ENCODE measurements at places on chromosomes 4 and X.
A peak's percentile ranks its signal among the peaks of the same experiment; 100 is the strongest.

- H3K4me1 ChIP-seq: no peaks in the 10 kb centered on the region
- H3K4me3 ChIP-seq: no peak overlapping the region
- H3K36me3 ChIP-seq: no peaks in the 10 kb centered on the region
- no peaks in the 10 kb centered on the region for H3K27me3 ChIP-seq
Observed at GRCh38 chrX:14616301-14616700, 87.0 kb downstream of the GLRA2 start.

GRCh38 chr4:152369902-152370295, 166.0 kb downstream of the FBXW7 start:
- H3K27ac ChIP-seq: no peak overlapping the region
- DNase-seq: no peak
- H3K4me3 ChIP-seq: no peak overlapping the region

GRCh38 chr4:165293061-165293460, 34.4 kb upstream of the MSMO1 start:
- H3K27me3 ChIP-seq: no peaks in the 10 kb centered on the region
- H3K27ac ChIP-seq: no peak overlapping the region

GRCh38 chrX:134444681-134445080, 15.3 kb upstream of the HPRT1 start:
- H3K27me3 ChIP-seq: no peaks in the 10 kb centered on the region
- no peak for DNase-seq
- H3K36me3 ChIP-seq: no peaks in the 10 kb centered on the region
- no peaks in the 10 kb centered on the region for H3K4me1 ChIP-seq

DNA sequence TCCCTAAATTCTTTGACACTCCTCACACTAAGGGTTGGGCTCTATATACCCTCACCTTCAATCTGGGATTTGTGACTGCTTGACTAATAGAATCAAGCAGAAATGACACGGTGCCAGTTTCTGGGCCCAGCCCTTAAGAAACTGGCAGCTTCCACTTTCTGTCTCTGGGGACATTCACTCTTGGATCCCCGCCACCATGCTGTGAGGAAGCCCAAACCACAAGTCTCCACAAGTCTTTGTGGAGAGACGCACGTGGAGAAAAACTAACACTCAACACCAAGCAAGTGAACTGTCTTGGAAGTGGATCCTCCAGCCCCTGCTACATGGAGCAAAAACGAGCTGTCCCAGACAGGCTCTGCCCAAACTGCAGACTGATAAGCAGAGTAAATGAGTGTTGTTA, 1.1 kb upstream of the EDNRA start:
- H3K27me3 ChIP-seq: no peaks in the 10 kb centered on the region
- no peak overlapping the region for H3K4me3 ChIP-seq
- H3K4me1 ChIP-seq: no peaks in the 10 kb centered on the region
- no peak for DNase-seq

DNA sequence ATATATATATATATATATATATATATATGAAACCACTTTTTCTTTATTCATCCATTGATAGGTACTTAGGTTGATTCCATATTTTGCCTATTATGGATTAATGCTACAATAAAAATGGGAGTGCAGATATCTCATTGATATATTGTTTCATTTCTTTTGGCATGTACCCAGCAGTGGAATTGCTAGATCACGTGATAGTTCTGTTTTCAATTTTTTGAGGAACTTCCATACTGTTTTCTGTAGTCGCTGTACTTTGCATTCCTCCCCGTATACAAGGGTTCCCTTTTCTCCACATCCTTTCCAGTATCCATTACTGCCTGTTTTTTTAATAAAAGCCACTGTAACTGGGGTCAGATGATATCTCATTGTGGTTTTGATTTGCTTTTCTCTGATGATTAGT, 124.6 kb downstream of the GABRB1 start:
- DNase-seq: no peak
- H3K4me1 ChIP-seq: no peaks in the 10 kb centered on the region
- no peaks in the 10 kb centered on the region for H3K36me3 ChIP-seq
- H3K27ac ChIP-seq: no peak overlapping the region
- no peak overlapping the region for H3K4me3 ChIP-seq

- no peak overlapping the region for H3K27ac ChIP-seq
- H3K4me1 ChIP-seq: no peaks in the 10 kb centered on the region
- no peak for DNase-seq
- H3K36me3 ChIP-seq: no peaks in the 10 kb centered on the region
Observed at GRCh38 chrX:65589304-65589703, 54.7 kb upstream of the LAS1L start.

GRCh38 chrX:51802917-51803688, 59.9 kb downstream of the GSPT2 start:
- H3K36me3 ChIP-seq: no peaks in the 10 kb centered on the region
- no peaks in the 10 kb centered on the region for H3K4me1 ChIP-seq
- peak overlapping the region; percentile 64 for H3K4me3 ChIP-seq
- no peaks in the 10 kb centered on the region for H3K27me3 ChIP-seq
- DNase-seq: peak; percentile 15
- no peak overlapping the region for H3K27ac ChIP-seq

Measured in psoas muscle (tissue), 8 donors.